ENCODE measurements at places on chromosomes 3 and 15. TPM values are rescaled to one million over a fixed set of nuclear protein-coding genes. Genes with fewer than 3 reads are reported as not detected.

The UBE2E2 gene
- polyA plus RNA-seq, result 27.9 TPM

- H3K27me3 ChIP-seq, result no peaks in the 10 kb centered on the region
- no peak overlapping the region for H3K27ac ChIP-seq
- H3K4me3 ChIP-seq, result no peak overlapping the region
- no peaks in the 10 kb centered on the region for H3K36me3 ChIP-seq
- no peaks in the 10 kb centered on the region for H3K4me1 ChIP-seq
- DNase-seq, result no peak
Observed at GRCh38 chr3:171900446-171900845, 57.3 kb downstream of the TMEM212 start.

The SCAMP5 gene
- polyA plus RNA-seq, result 3.8 TPM

- H3K36me3 ChIP-seq, result no peaks in the 10 kb centered on the region
- H3K27me3 ChIP-seq, result no peaks in the 10 kb centered on the region
- peak overlapping the region; percentile 15 for H3K27ac ChIP-seq
- no peak overlapping the region for H3K4me3 ChIP-seq
Observed at GRCh38 chr3:61015859-61016258, 235.4 kb downstream of the FHIT start.

- no peak overlapping the region for H3K27ac ChIP-seq
- no peak for DNase-seq
- no peaks in the 10 kb centered on the region for H3K4me1 ChIP-seq
- peaks cover 17% of the 10 kb centered on the region for H3K36me3 ChIP-seq
Observed at GRCh38 chr15:42750306-42750705, 13.4 kb upstream of the CDAN1 start.

The SLC22A13 gene
- polyA plus RNA-seq, result 0.22 TPM

The CPLX3 gene
- polyA plus RNA-seq, result 207 TPM

GRCh38 chr3:112688085-112688769 lies 47.3 kb upstream of the CCDC80 start:
- H3K27ac ChIP-seq, result no peak overlapping the region
- H3K4me1 ChIP-seq, result no peaks in the 10 kb centered on the region
- H3K36me3 ChIP-seq, result no peaks in the 10 kb centered on the region
- H3K27me3 ChIP-seq, result no peaks in the 10 kb centered on the region
